ENCODE measurements at places on chromosomes 13 and 19.

DNA sequence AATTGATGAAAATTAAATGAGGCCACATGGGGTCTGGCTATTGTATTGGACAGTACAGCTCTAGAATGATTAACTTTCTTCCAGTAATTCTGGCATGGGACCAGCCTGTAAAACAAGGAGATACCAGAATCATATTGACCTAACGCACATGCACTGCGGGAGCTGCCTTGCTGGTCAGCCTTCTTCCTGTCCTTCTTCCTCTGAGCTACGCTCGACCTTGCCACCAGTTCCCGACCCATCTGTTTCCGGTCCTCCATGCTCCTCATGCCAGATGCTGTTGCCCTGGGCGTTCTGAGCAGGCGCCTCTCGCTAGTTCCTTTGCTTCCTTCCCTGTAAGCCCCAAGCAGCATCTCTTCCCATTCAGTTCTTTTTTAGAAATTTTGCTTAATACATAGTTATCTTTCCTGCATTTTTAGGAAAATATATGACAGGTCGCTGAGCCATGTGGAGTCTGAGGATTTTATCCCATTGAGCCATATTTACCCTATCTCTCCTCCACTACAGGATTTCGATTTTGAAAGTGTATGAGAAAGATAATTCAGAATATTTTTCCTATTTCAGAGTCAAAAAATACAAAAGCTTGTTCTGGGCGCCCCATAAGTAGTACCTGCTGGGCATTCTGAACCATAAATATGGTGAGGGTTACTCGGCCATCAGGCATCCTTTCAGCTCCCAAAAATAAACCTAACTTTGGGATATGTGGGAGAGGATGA is 38.6 kb downstream of the TNFRSF19 start:
- peak; percentile 22 for DNase-seq

GRCh38 chr13:70191034-70191433 is 82.8 kb upstream of the KLHL1 start:
- DNase-seq = no peak

GRCh38 chr13:100875392-100876043 is 200.9 kb upstream of the TMTC4 start:
- no peak for DNase-seq

DNA sequence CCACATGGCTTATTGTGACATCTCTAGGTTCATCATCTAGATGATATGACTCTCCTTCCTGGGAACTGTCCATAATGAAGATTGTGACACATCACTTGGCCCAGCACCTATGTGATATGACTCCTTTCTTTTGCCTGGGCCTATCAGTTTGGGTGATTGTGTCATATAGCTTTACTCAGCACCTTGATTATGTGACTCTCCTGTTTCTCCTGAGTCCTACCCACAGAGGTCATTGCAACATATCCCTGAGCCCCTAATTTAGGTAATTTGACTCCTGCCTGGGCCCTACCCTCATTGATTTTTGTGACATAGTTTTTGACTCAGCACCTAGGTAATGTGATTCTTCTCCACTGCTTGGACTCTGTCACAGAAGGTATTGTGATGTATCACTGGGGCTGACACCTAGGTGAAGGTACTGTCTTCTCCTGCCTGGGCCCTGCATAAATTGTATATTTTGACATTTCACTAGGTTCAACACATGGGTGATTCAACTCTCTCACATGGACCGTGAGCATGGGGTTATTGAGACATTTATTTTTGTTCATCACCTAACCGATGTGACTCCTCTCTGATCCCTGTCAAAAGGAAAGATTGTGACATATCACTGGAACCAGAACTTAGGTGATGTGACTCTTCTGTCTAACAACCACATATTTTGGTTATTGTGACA is 26.2 kb upstream of the ZNF254 start:
- no peak for DNase-seq

GRCh38 chr19:55453511-55454260 is 7.8 kb downstream of the ISOC2 start:
- DNase-seq = no peak

GRCh38 chr19:41159881-41160280 is 33.1 kb upstream of the CYP2S1 start:
- DNase-seq = peak; percentile 64
